NT2/D1 (cell line): ENCODE measurements at places on chromosomes 3 and 15.
A peak's percentile ranks its signal among the peaks of the same experiment; 100 is the strongest.

DNA sequence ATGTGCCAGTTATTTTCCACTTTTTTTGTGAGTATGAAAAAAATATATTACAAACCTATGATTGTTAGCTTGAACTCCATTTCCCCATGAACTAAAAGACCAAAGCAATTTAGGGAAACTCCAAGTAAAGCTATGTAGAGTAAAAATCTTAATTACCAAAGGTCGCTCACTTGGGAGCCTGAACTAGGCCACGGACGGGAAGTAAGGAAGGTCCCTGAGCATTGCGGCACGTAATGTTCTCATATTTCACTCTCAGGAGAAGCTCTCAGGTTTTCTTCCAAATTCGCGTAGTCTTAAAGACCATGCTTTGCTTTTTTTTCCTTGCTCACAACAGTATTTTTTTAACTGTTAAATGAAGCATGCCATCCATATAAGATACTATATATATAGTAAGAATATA, 215.3 kb upstream of the RARB start:
- DNase-seq = no peak

GRCh38 chr3:146308682-146309081, 57.8 kb upstream of the PLSCR4 start:
- no peak for DNase-seq

DNA sequence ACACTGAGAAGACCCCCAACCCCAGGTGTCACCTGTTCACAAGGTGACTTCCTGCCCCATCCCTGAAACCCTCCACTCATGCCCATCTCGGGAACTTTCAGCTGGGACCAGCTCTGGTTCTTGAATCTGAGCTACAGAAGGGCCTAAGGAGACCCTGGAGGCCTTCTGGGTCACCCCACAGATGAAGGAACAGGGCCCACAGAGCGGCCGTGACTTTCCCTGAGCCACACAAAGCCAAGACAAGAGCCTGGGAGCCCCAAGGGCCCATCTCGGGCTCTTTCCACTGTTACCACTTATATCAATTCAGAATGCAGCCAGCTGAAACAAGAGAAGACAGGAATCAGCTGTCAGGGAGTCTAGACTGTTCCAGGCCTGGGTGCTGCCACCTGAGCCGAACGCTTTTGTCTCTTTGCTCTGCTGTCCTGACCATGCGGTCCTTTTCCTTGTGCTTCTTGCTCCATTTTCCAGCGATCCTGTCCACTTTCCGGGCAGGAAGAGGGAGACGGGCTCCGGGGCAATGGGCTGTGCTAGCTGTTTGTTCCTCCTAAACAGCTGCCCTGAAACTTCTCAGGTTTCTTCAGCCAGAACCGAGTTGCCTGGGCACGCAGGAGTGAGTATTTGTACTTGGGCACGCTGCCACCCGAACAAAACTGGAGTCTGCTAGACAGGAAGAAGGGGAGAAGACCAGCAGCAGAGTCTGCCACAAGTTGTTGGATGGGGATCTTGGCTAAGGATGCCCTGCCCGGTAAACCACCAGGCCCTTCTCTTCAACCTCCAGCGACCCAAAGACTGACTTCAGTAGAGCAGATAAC, 28.0 kb upstream of the PIGZ start:
- DNase-seq = no peak

DNA sequence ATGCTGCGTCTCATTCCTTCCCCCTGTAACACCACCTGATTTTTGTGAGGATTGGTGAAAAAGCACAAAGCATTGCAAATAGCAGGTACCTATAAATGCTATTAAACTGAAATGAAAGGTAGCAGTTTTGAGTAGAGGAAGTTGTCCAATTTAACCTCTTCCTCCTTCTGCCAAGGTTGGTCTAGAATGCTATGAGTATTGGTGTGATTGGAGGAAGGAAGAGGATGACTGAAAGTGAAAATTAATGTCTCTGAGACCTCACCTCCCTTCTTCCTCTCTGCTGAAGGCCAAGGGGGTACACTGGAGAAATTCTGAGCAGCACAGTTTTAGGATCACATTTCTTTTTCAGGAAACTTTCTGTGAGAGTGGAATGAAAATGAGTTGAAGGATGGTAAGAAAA, 94.4 kb downstream of the DTWD1 start:
- DNase-seq = no peak

- peak; percentile 28 for DNase-seq
Observed at GRCh38 chr3:47482366-47482765, 6.6 kb upstream of the SCAP start.

DNA sequence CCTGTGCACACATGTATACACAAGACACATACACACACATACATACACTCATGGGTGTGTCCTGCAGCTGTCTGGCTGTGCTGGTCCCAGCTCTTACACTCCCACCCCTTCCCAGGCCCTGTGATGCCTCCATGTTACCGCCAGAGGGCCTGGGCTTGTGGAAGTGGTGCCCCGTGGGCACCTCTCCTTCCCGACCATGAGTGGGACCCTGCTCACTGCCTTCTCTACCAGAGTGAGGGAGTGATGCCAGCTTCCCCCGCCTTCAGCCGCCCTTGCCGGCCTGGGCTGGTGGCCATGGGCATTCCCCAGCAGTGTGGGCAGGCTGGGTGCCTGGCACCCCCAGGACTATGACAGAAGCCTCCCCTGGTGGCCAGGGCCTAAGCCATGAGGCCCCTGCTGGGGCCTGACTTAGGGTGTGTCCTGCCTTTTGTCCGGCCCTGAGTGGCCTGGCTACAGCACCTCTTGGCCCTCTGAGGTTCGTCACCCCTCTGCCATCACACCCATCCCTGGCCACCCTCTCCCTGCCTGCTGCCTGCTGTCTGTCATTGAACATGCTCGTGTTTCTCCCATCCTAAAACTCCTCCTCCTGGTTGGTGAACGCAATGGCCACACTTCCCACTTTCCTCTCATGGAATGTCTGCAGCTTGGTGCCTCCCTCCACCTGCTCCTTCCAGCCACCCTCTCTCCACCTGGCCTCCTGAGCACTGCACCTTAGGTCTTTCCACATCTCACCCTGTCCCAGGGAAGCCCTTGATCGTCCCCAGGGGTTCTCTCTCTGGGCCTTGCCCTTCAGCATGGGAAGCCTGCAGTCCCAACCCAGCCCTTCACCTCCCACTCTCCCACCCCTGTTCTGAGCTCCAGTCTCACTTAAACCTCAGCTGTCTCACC, 14.6 kb downstream of the HDAC11 start:
- no peak for DNase-seq

DNA sequence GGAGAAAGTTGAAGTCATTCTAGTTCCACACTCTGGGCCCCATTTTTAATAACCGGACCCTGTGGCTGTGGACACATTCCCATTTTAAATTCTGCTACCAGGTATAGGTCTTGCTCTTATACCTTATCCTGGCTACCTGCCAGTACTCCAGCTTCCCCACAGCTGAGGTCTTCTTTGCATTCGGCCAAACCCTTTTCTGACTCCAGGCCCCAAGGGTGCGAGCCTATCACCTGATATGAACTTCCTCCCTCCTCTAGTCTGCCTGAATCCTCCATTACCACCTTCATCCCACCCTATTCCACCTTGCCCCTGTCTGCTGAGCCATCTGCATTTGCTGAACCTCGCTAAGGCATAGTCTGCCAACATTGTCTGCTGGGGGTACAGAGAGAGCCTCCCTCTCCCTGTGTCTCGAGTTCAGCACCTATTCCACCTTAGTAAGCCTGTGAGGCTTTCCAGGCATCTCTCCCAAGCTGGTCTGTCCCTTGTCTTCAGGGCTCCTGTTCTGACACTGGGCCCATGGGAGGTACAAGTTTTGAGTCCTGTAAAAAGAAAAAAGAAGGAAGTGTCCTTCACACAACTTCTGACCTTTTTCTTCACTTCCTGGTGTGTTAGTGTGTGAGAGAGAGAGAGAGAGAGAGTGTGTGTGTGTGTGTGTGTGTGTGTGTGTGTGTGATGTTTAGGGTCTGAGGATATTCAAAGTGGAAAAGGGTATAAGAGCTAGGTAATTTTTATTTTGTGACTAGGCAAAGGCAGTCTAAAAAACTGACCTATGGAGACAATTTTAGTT, 27.0 kb downstream of the PDE8A start:
- no peak for DNase-seq

DNA sequence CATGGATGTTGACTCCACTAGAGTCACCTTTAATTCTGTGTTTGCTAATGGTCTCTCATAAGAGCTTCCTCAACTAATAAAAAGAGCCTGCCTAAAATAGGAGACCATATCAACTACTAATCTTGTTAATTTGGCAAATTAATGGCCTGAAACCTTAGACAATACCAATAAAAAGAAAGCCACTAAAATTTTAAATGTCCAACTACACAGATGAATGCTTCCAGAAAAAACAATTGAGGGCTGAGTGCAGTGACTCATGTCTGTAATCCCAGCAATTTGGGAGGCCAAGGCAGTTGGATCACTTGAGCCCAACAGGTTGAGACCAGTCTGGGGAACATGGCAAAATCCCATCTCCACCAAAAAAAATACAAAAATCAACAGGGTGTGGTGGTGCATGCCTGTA, 230.9 kb downstream of the NSUN3 start:
- DNase-seq = no peak

GRCh38 chr3:47340866-47341265, 40.0 kb upstream of the PTPN23 start:
- no peak for DNase-seq

DNA sequence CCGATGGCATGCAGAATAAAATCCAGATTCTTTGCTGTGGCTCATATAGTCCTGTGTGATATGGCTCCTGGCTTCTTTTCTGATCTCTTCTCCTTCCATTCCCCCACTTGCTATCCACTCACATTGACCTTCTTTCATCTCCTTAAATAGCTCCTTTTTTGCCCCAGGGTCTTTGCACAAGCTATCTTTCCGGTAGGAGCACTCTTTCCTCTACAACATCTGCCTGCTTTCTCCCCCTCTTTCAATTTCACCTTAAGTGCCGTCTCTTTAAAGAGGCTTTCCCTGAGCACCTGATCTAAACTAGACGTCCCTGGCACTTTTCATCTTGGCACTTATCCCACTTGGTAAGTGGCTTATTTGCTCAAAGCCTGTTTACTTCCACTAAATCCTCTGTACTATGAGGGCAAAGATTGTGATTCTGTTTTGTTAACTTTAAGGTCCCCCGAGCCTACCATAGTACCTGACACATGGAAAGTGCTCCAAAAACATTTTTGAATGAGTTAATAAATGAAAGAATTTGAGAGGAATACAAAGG, 323.3 kb upstream of the TLE3 start:
- no peak for DNase-seq

GRCh38 chr15:57340682-57341259, 35.5 kb upstream of the CGNL1 start:
- DNase-seq = peak; percentile 71

DNA sequence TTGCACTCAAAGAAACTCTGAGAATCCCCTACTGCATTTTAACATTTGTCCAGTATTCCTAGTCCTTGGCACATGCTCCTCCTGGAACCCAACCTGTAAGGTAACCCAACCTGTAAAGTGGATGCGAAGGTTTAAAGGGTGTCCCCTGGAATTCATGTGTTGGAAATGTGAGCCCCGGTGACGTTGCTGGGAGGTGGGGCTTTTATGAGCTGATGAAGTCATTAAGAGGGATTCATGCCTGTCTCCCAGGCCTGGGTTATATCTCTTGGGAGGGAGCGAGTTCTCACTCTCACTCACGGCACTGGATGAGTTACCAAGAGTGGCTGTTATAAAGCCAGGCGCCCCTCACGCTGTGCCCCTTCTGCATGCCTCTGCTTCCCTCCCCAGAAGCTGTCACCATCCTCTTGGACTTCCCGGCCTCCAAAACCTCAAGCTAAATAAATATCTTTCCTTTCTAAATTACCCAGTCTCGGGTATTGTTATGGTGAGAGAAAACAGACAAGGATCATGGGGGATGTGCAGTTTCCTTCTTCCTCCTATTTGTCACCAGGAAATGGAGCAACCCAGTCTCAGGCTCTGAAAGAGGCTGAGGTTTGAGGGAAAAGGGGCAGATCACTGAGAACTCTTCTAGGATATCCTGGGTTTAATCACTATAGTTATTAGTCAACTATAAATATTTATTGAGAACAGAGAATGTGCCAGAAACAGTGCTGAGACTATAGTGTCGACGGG, 7.6 kb downstream of the XXYLT1 start:
- no peak for DNase-seq

DNA sequence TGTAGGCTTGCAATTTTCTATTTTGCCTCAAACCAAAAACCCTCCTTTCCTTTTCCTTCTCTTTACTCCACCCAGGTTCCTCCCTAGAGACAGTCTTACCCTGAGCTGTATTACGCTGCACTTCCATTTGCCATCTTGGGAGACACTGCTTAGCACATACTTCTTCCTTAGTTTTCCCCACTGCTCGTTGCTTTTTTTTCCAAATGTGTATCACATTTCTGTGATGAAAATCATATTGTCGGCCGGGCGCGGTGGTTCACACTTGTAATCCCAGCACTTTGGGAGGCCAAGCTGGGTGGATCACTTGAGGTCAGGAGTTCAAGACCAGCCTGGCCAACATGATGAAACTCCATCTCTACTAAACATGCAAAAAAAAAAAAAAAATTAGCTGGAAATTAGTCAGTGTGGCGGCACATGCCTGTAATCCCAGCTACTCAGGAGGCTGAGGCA, 29.5 kb downstream of the POPDC2 start:
- no peak for DNase-seq

- no peak for DNase-seq
Observed at GRCh38 chr3:115857518-115858136, 234.3 kb downstream of the GAP43 start.

GRCh38 chr3:113847664-113848461, 9.3 kb downstream of the GRAMD1C start:
- DNase-seq = no peak

GRCh38 chr3:541062-541801, 344.7 kb downstream of the CHL1 start:
- DNase-seq = no peak

DNA sequence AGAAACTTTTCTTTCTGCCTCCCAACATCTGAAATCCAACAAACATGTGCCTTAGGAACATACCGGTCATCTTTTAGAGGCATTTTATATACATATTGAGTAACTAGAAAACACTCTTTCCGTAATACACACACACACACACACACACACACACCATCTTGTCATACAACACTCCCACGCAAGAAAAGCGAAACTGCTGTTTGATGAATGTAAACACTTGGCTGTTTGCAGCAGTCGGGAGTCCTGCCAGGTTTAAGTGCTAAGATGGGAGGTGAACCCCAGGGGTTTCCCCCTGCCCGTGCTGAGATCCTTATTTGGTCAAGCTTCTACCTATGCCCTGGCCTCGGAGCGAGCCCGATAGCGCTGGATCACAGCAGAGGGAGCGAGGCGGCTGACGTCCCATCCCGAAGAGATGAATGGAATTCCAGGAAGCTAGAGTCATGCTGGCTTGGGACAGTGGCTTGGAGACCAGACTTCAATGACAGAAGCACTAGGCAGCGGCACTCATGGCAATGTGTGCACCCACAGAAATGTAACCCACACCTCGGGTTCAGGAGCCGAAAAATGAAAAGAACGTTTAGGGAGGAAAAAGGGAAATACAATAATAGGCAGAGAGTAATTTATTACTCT, 1.3 kb upstream of the THBS1 start:
- peak; percentile 71 for DNase-seq

- DNase-seq = no peak
Observed at GRCh38 chr15:33027306-33028035, 167.0 kb downstream of the FMN1 start.

- no peak for DNase-seq
Observed at GRCh38 chr3:18558507-18558906, 133.4 kb upstream of the SATB1 start.

GRCh38 chr3:109683746-109684145, 346.4 kb upstream of the DPPA4 start:
- DNase-seq = no peak

- DNase-seq = no peak
Observed at GRCh38 chr3:176737480-176738110, 459.7 kb downstream of the TBL1XR1 start.
